ENCODE measurements at places on chromosomes 2 and 18.

DNA sequence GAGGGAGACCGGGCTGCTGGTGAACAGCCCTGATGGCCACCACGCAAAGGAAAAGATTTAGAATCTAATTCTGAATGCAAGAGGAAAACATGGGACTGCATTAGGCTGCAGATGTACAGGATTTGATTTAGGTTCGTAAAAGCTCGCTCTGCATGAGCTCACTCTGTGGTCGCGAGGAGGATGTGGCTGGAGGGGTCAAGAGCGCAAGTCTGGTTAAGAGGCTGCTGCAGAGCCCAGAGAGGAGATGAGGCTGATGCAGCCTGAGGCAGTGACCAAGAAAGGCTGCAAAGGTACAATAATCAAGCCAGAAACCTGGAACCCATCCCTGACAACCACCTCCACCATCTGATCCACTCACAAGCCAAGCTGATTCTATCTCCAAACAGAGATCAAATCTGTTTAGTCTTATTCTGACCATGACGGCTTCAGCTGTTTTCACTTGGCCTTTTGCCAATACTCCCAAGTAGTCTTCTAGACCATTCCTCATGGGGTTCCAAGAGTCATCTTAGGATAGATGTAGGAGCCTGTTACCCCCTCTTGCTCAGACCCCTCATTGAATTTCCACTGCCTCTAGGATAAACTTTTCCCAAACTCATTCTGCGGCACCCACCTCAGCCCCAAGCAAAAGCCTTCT lies 58.9 kb upstream of the ARL4C start:
- DNase-seq = no peak

GRCh38 chr2:10004836-10005235 lies 38.5 kb upstream of the KLF11 start:
- no peak for DNase-seq

GRCh38 chr2:177335917-177336450 lies 56.6 kb upstream of the AGPS start:
- no peak for DNase-seq

GRCh38 chr2:78701546-78701945 lies 324.0 kb upstream of the REG3G start:
- DNase-seq = no peak

GRCh38 chr2:71466301-71467179 lies 13.2 kb downstream of the DYSF start:
- no peak for DNase-seq

GRCh38 chr2:73020657-73021370 lies 50.7 kb downstream of the SFXN5 start:
- DNase-seq = no peak

- no peak for DNase-seq
These were observed 25.3 kb upstream of the BOD1L2 start for GRCh38 chr18:57121542-57122112.

GRCh38 chr2:74772046-74772445 lies 61.9 kb upstream of the HK2 start:
- DNase-seq = no peak

DNA sequence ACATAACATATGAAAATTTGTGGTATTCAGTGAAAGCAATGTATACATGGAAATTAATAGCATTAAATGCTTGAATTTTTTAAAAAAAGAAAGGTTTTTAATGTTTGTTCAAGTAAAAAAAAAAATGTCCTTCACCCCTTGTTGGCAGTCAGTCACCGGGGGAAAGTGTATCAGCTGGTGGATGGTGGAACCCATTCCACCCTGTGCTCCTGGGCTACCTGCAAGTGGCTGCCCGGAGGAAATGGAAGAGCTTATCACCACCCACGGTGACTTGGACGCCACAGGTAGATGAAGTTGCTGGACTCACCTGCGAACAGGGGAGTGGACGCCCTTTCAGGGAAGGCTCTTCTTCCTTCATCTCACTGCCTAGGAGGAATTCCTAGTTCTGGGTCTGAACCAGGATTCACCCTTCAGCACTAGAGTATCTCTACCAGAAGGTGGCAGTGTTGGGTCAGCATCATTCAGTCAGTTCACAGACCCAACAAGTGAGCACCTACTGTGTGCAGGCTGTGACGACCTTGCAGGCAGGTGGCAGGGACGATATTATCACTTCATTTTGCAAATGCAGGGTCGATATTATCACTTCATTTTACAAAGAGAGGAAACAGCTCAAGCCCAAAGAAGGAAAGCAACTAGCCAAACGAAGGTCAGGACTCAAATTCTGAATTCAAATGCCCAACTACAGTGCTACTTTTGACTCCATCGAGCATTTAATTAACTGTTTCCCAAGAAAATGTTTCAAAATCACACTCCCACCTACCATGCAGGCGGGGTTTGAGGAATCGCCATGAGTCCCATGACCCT lies 35.8 kb downstream of the CIB4 start:
- DNase-seq = no peak

DNA sequence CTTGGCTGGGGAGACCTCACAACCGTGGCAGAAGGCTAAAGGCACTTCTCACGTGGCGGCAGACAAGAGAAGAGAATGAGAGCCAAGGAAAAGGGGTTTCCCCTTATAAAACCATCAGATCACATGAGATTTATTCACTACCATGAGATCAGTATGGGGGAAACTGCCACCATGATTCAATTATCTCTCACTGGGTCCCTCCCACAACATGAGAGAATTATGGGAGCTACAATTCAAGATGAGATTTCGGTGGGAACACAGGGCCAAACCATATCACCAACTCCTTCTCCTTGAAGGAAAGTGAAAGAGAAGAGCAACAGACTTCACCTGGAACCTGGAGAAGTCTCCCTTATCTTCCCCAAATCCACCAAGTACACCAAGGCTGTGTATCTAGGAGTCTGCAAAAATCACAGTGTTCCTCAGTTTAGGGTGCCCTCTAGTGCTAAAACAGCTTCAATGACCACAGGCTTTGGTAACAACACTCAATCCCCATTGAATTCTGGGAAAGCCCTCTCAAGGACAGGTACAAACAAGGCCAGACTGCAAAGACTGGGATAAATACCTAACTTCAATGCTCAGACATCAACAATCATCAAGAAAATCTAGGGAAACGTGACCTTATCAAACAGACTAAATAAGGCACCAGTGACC lies 148.8 kb upstream of the SRD5A2 start:
- no peak for DNase-seq

- DNase-seq = no peak
These were observed 97.4 kb upstream of the ID2 start for GRCh38 chr2:8584174-8585066.

DNA sequence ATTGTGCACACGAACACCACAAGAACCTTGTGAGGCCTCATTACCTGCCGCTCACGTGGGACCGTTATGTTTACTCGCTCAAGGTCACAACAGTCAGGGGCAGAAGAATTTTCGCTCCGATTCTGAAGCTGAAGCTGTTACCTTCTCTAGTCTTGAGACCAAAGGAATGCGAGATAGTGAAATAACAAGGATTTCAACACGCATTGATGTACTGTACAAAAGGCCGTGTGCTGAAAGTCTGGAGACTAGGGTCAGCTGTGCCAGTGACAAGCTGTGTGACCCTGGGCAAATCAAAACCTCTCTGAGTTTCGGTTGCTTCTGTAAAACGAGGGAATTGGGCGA lies 583 bp downstream of the NEMP2 start:
- no peak for DNase-seq

GRCh38 chr2:102005989-102006885 lies 14.5 kb downstream of the IL1R2 start:
- no peak for DNase-seq

GRCh38 chr2:145748927-145749326 lies 1229.0 kb upstream of the ZEB2 start:
- no peak for DNase-seq

GRCh38 chr2:25029183-25029554 lies 12.7 kb upstream of the EFR3B start:
- DNase-seq = no peak

DNA sequence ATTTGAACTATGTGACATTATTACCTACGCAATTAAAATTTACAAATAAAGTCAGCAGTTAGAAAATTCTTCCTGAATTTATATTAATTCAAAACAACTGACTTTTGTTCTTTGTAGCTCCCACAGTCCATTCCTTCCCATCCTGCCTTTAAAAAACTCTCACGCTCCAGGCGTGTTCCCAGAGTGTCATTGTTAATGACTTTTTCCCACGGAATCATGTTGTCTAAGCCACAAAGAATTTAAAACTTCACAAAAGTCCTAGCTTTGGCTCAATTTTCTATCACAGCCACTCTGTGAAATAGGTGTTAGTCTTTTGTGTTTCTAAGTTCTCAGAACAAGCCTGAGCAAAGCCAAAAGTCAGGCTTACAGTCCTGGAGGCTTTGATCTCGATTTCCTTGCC lies 26.5 kb downstream of the SLC1A4 start:
- DNase-seq = no peak

DNA sequence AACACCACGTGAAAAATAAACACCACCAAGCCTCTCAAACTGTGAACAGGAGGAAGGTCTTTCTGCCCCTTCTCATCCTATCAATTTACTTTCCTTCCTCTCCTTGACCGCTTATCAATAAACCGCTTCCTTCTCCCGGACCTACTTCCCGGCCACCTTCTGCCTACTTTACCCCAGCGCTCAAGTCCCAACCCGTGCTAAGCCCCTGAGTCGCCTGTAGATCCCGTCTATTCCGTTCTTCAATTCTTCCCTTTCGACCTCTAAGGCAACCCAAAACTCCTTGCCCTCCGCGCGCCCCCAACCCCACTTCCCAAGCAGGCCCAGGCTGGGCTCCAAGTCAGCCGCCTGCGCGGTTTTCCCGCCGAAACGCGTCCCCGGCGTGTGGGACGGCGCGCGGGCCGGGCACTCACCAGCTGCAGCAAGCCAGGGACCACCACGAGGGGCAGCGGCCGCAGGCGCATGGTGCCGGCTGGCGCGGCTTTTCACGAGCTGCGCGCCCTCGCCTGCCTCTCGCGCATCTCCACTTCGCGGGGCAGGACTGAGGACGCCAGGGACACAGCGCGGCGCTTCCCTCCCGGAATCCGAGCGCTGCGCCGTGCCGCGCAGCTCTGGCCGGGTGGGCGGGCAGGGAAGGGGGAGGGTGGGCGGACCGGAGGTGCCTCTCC lies at the start of gene NXPH2:
NXPH2 (minus strand) TSS at position 610 of the 665 bp plus-strand sequence; CDS start at position 461, 149 bp downstream.
- no peak for DNase-seq

- no peak for DNase-seq
These were observed 243.3 kb downstream of the TSN start for GRCh38 chr2:121998751-121999150.

DNA sequence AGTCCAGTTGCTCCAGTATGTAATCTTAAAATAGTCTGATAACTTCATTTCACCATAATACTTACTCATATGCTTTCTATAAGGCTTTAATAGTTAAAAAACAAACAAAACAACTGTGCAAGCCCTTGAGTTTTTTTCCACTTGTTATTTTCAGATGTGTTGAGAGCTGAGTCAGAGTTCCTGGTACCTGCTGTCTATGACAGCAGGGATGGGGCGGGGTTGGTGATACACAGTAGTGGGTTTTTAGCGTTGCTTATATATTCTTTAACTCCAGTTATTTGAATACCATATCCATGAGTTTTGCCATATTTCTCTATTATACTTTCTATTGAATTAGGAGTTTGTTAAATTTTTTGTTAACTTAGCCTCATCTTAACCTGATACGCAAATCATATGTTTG lies 5.0 kb downstream of the NAPG start:
- no peak for DNase-seq

DNA sequence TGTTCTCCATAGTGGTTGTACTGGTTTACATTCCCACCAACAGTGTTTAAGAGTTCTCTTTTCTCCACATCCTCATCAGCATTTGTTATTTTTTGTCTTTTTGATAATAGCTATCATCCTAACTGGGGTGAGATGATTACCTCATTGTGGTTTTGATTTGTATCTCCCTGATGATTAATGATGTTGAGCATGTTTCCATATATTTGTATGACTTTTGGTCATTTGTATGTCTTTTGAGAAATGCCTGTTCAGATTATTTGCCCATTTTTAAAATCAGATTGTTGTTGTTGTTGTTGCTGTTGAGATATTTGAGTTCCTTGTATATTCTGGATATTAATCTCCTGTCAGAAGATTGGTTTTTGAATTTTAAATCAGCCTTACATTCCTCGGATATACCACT lies 147.5 kb downstream of the NCOA1 start:
- no peak for DNase-seq

- DNase-seq = no peak
These were observed 187.8 kb upstream of the FAM98A start for GRCh38 chr2:33786881-33787280.

DNA sequence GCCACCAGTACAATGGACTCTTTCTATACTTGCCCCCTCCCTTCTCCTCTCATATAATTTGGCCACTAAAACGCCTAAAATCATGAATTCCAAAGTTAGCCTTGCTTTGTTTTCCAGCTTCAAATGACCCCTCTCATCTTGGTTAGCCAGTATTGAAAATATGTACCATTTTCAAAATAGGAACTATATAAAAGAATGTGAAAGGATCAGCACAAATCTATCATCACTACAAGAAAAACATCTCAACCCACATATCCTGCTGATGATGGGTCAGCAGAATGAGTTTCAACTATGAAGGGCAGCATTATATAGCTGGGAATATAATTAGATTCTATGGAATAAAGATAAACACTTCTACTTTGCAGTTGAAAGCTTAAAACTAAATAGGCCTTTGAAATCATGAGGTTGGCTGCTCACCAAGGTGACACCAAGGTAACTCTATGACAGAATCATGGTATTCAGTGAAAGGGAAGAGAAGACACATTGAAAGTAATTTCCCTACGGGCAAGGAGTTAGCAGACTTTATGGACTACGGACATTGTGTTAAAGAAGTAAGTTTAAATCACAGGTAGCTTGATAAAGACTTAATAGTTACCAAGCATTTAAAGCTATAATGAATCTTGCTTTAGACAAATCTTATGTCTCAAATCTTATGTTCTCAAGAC lies 873.0 kb downstream of the CPS1 start:
- no peak for DNase-seq

DNA sequence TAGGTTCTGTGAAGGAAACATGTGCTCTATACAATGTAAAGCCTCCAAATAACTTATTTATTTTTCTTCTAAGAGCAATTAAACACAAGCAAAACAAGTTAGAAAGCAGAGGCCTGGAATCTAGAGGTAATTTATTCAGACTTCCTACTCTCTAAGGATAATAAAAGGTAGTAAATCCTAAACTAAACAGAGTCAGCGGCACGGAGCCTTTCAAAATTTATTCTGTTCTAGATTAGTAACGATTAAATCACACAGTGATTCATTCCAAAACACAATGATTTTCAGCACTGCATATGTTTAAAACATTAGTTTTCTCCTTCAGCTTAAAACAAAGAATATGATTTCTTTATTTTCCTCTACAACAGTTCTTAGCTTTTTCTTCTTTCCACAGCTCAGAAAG lies 160.9 kb downstream of the FBXO15 start:
- DNase-seq = no peak

DNA sequence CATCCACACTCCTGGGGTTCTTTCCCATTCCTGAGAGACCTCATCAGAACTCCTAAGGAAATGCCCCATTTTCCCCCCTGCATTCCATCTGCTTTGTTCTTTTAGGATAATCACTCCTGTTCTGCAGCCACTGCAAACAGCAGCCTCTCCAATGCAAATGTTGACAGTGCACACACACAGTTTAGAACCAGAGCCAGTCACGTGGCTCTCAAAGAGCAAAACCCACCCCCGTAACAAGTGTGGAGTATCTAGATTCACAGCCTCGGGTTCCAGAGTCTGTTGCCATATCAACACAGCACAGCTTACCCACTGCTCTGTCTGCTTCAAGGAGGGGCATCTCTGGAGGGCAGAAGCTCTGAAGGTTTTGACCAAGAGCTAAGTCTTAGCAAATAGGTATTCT lies 180.0 kb downstream of the NAPG start:
- DNase-seq = no peak
